Right ventricle myocardium superior (tissue), 1 donor: ENCODE measurements at places on chromosomes 3 and 15.

- DNase-seq: no peak
Measured at GRCh38 chr3:177141899-177142646, 55.2 kb downstream of the TBL1XR1 start.

- no peak for DNase-seq
Measured at GRCh38 chr15:79988448-79989117, 17.6 kb upstream of the BCL2A1 start.

DNA sequence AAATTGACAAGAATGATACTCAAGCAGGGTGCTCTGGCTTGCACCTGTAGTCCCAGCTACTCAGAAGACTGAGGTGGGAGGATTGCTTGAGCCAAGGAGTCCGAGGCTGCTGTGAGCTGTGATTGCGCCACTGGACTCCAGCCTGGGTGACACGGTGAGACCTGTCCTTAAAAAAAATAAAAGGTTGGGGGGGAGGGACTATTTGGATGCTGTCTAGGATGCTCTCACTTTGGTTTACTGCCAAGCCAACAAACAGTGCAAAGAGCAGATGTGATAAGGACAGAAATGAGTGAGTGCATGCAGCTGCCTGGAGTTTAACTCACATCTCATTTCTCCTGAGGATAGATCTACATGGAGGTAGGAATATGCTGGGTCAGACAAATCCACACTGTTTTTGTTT lies 130.0 kb downstream of the FRMD4B start:
- no peak for DNase-seq

DNA sequence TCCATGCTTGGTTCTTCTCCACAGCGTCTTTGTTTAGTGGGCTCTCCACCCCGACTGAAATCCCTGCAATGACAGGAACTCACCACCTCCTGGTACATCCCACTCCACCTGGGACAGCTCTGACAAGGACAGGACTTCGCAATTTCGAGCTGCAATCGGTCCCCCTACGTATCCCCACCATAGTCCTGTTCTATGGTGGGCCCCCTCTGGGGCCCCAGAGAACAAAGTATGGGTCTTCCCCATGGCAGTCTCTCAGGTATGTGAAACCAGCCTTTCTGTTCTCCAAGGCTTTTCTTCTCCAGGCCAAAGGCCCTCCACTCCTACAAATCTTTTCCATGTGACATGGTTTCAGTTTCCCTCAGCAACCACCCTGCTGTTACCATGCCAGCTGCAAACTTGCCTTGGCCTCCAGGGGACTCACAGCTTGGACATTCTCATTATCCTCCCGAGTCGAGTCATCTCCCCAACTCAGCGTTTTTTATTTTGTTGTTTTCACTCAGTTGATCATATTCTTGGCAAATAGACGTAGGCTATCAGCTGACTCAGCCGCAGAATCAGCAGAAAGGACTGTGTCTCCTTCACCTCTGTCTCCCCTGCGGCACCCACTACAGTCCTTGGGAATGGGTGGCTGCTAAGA lies 233.3 kb downstream of the OPA1 start:
- DNase-seq: no peak

GRCh38 chr3:29282427-29283230 lies 1.8 kb downstream of the RBMS3 start:
- DNase-seq: no peak

DNA sequence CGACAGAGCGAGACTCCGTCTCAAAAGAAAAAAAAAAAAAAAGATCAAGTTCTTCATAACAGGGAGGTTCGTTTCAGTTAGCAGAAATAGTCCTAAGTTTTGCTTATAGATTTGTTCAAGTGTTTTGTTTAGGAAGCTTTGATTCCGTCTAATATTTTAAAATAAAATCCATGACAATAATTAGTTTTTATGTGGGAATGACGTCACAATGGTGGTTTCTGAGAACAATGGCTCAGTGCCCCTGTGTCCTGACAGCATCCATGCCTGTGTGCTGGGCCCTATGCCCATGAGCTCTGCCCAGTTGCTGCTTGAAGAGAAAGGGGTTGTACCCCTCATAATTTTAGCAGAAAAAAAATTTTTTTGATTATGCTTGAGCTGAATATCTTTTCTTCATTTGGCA lies 134.0 kb downstream of the SST start:
- DNase-seq: no peak

GRCh38 chr3:127706785-127707351 lies 34.1 kb downstream of the ABTB1 start:
- DNase-seq: no peak

DNA sequence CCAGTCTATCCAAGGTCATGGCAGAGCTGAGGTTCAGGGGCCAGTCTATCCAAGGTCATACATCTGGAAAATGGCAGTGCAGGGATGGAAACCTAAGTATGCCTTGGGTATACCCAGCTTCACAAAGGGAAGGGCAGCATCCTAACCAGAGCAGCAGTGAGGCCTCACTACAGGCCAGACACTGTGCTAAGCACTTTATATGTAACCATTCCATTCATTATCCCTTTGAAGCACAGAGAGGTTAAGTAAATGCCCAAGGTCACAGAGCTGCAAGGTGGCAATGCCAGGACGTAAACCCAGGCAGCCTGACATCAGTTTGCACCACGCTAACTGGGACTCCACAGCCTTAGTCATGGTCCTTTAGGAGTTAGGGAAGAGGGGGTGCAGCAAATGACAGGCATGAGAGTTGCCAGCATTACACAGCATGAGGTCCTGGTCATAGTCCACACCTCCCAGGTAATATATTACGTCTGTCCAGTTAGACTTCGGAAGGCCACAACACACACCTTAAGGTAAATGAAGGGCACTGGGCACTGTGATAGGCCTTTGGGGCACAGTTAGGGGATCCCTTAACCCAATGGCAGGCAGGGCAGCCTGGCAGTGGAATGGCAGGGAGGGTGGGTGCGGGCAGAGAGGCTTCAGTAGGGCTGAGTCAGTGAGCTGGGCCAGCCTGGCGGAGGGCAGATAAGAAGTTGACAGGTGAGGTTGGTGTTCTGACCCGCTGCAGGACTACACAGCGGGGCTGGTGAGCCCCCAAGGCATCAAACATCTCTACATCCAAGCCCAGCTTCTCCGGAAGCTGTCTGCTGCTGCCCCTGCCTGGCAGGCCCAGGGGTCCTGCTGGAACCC lies 21.1 kb upstream of the CORO2B start:
- DNase-seq: no peak

DNA sequence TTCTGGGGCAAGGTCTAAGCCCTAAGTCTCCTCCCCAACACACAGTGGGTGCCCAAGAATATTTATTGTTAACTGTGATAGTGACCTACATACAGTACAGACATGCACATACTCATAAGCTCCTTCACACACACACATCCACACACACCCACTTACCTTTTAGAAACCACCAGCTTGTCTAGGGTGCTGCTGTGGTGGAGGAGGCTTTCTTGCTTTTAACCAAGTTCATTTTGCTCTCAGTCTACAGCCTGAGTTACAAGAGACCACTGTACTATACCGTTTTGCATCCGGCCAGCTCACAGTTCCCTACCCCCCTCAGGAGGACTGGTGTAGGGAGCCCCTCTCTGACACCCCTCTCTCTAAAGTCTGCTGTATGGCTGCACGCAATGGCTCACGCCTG lies 16.7 kb downstream of the DAPK2 start:
- DNase-seq: no peak

GRCh38 chr3:180199417-180199995 lies 162.8 kb upstream of the PEX5L start:
- no peak for DNase-seq

GRCh38 chr3:116264546-116265319 lies 180.6 kb downstream of the LSAMP start:
- no peak for DNase-seq

- no peak for DNase-seq
Measured at GRCh38 chr3:187951452-187952190, 202.3 kb upstream of the LPP start.

- no peak for DNase-seq
Measured at GRCh38 chr15:34085746-34086145, 15.9 kb downstream of the EMC7 start.
